Stimulated activated CD8-positive, alpha-beta memory T cell treated with anti-CD3 and anti-CD28 coated beads, Interleukin-4, amount 100 ng/mL, for 1 hour (primary cell): ENCODE measurements at places on chromosomes 5 and 9.

- no peak for DNase-seq
Measured at GRCh38 chr5:3301306-3301705, 294.3 kb upstream of the IRX1 start.

GRCh38 chr5:54754420-54754819 lies 231.0 kb downstream of the ESM1 start:
- DNase-seq = no peak

- DNase-seq = no peak
Measured at GRCh38 chr9:16152276-16153101, 599.6 kb downstream of the CCDC171 start.

DNA sequence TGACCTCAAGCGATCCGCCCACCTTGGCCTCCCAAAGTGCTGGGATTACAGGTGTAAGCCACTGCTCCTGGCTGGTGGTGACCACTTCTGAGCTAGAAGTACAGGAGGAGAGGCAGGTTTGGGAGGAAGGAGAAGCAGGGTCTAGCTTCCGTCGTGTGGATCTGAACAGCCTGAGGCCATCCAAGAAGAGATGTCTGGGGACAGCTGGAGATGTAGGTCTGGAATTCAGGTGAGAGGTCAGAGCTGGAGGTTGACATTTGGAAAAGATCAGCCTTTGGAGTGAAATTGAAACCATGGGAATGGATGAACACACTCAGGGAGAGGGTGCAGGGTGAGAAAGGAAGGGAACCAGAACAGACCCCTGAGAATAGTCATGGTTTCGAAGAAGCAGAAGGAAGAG lies 33.2 kb upstream of the GGTA1 start:
- no peak for DNase-seq

DNA sequence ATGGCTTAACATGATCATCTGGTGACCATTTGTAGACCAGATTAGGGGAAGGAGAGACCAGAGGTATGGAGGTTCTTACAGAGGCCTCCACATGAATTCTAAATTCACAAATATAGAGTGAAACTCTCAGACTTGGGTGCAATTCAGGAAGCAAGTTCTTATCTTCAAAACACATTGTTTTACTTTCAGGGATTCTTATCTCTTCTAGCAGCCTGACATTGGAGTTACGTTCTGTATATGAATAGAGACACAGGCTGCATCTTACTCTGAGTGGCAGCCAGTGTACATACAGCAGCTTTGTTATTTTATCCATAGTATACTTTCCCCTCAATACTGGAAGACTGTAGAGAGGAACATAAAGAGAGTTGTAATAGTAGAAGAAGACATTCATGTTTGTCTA lies 1331.7 kb upstream of the WWC1 start:
- DNase-seq = no peak

DNA sequence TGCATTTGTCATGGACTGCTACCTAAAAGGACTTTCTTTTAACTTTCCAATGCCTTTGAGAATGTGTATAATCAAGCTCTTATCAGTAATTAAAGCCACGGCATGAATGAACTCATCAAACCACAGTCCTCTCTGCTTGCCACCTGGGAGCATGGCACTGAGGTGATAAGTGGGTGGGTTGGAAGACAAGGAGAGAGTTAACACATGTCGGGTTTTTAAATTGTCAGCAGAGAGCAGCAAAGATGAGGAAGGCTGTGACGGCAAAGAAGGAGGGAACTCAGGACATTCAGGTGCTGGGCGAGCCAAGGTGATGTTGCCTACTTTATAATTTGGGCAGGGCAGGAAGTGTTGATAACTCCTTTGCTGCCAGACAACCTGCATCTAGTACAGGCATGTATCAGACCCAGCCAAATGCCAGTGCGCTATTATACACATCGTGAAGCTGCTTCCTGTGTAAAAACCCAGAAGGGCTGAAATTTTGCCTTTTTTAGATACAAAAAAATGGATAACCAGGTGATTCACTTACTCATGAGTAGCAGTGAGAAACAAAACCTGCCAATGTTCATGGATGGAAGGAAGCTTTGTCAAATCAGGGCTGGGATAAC lies 269.1 kb downstream of the KIF4B start:
- no peak for DNase-seq

- no peak for DNase-seq
Measured at GRCh38 chr5:42518595-42519221, 95.5 kb downstream of the GHR start.

DNA sequence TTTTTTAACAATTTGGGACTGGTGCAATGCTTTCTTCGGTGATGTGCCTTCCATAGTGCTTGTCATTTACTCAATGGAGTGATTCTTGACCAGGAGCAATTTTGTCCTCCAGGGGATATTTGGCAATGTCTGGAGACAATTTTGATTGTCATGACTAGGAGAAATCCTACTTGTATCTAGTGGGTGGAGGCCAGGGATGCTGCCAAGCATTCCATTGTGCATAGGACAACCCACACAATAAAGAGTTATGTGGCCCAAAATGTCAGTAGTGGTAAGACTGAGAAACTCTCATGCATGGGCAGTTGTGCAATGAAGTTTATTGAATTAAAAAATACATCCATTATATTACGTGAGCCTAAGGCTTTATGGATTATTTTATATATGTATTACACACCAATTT lies 70.5 kb downstream of the FOCAD start:
- no peak for DNase-seq

GRCh38 chr5:2257326-2258244 lies 374.9 kb upstream of the IRX4 start:
- no peak for DNase-seq

GRCh38 chr9:89743573-89744254 lies 138.9 kb downstream of the GADD45G start:
- no peak for DNase-seq

DNA sequence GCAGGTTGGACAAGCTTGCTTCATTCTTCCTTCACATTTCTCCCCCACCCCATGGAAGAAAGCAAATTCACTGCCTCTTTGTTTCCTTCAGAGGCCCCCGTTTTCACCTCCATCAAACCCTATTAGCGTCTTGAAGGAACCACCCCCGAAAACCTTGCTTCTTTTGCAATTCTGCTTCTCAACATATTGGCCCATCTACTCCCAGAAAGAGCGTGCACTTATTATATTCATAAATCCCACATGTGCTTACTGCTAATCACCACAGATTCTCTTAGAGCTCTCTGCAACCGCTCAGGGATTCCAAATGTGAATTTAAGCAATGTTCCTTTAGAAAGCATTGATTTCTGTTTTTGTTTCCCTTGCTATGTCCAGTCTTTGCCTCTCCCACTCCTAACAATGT lies 1.1 kb downstream of the F2RL2 start:
- DNase-seq = no peak

- DNase-seq = no peak
Measured at GRCh38 chr5:37495210-37495609, 116.1 kb downstream of the WDR70 start.

DNA sequence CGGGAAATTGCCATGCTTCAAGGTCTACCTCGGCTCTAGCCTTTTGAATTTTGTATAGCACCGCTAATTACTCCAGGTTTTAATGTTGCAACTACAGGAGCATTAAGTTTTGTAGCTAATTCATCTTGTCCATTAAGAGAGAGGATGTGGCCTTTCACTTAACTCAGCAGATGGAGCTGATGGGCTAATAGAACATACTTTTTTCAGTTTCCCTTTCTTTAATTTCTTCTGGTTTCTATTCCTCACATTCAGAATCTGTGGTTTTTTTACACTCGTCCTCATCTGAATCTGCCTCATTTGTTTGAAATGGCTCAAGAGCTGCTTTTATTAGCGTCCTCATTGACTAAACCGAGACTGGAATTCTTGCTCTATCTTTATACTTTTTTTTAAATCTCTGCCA lies 2085.7 kb upstream of the C9orf72 start:
- no peak for DNase-seq

- DNase-seq = no peak
Measured at GRCh38 chr9:132878695-132879456, at the start of gene SPACA9. TSS of gene SPACA9 (plus strand) at chr9:132878898. CDS start at chr9:132883948, 5,050 bp downstream.

DNA sequence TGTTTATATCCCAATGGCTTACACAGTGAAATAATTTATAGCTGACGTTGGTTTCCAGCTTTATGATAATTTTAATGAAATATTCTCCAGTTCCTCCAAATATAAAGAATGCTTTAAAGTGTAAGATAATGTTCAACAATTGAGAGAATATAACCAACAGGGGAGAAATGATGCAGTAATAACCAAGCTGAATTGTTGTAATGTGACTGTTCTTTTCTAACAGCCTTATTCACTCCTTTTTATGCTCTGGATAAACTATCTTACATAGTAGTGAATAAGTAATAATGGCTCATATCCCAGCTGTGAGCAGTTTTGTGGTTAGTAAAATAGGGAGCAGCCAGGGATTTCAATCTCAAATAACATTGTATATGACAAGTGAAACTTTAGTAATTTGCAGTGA lies 2348.7 kb upstream of the ACO1 start:
- DNase-seq = no peak

- no peak for DNase-seq
Measured at GRCh38 chr9:122930541-122931225, 629 bp downstream of the ZBTB26 start.

DNA sequence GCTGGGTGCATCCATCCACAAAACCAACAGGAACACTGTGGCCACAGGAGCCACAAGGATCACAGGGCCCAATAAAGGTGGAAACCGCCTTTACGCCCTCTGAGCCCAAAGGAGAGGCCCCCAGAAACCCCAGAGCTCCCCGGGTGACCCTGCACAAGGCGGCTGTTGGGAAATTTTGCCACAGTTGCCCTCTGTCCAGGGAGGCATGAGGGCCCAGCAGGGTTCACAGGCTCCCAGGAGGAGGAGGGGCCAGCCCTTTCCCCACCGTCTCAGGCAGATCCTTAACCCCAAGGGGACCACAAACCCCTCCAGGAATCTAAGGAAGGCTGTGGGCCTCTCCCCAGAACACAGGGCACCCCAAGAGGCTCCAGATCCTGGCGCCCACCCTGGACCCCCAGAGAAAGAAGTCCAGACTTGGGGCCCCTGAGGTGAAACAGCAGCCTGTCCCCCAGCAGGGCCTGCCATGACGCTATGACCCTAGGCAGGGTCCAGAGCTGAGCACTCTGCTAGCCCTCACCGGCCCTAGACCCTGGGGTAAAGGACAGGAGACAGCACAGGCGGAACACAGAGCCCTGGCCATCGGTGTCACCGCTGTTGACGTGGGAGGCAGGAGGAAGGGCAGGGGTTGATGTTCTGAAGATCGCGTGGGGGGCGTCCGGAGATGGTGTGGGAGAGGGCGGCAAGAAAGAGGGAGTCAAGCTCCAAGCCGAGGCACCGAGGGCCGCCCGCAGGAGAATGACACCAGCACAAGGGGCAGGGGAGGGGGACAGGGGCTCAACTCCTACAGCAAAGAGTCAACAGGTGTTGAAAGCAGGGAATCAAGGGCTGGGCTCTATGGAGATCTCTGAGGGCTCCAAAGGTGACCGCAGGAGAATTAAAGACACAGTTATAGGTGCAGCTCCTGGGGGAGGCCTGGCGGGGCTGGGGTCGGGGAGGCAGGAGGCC lies 97.5 kb downstream of the VAV2 start:
- DNase-seq = no peak

- no peak for DNase-seq
Measured at GRCh38 chr5:174118823-174119467, 73.4 kb downstream of the NSG2 start.

DNA sequence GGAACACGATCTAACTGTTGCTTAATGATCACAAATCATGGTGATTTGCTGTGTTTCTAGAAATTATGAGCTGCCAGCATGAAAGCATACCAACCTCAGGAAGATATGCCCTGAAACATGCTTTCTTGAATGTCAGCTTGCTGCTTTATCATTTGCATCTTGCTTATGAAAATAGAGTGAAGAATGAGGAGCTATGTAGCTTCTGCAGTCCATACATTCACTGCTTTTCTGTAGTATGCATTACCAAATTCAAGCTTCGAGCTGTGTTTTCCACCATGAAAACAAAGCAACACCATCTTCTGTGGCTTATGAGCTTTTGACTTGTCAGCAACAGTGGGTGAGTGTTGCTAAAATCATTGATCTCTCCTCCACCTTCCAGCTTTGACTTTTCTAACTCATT lies 16.5 kb downstream of the F2RL2 start:
- no peak for DNase-seq

- DNase-seq = no peak
Measured at GRCh38 chr5:168334695-168335094, 43.2 kb downstream of the WWC1 start.

GRCh38 chr9:109473329-109473728 lies 24.8 kb downstream of the PTPN3 start:
- no peak for DNase-seq
